ENCODE measurements at places on chromosomes 1 and 21. TPM values are rescaled to one million over a fixed set of nuclear protein-coding genes. Genes with fewer than 3 reads are reported as not detected.

GRCh38 chr1:184507165-184507564 lies 120.3 kb downstream of the C1orf21 start:
- DNase-seq = no peak
- H3K36me3 ChIP-seq = peaks cover 3% of the 10 kb centered on the region
- H3K4me3 ChIP-seq = peak overlapping the region; percentile 20
- peak overlapping the region; percentile 88 for H3K27ac ChIP-seq
- no peaks in the 10 kb centered on the region for H3K27me3 ChIP-seq
- H3K4me1 ChIP-seq = peaks cover 65% of the 10 kb centered on the region

GRCh38 chr1:6026095-6026809 lies 19.4 kb upstream of the KCNAB2 start:
- H3K36me3 ChIP-seq = no peaks in the 10 kb centered on the region
- H3K4me1 ChIP-seq = no peaks in the 10 kb centered on the region
- no peak overlapping the region for H3K27ac ChIP-seq
- peak; percentile 85 for DNase-seq

DNA sequence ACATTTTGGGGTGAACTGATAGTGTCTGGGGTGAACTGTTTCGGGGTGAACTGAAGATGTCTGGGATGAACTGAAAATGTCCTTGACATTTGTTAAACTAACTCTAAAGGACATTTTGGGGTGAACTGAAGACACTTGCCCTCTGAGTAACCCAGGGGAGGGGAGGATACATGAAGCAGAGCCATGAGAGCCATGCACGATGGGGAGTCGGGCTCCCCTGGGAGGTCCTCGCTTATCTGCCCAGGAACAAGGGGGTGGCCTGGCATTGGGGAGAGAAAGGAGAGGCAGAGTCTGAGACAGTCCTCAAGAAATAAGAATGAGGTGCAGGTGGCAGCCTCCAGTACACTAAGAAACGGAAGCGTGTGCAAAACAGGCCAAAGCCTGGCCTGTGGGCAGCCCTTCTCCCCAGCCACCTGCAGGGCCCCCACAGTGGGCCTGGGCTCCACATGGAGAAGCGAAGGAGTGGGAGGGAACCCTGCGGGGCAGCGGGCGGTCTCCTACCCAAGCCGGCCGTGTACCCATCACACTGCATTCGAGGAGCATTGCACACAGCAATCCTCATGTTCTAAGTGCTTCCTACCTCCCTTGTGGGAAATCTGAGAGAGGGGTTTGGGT lies 24.2 kb downstream of the RSPH1 start:
- no peak overlapping the region for H3K27ac ChIP-seq
- H3K27me3 ChIP-seq = peaks cover 4% of the 10 kb centered on the region
- no peaks in the 10 kb centered on the region for H3K36me3 ChIP-seq

DNA sequence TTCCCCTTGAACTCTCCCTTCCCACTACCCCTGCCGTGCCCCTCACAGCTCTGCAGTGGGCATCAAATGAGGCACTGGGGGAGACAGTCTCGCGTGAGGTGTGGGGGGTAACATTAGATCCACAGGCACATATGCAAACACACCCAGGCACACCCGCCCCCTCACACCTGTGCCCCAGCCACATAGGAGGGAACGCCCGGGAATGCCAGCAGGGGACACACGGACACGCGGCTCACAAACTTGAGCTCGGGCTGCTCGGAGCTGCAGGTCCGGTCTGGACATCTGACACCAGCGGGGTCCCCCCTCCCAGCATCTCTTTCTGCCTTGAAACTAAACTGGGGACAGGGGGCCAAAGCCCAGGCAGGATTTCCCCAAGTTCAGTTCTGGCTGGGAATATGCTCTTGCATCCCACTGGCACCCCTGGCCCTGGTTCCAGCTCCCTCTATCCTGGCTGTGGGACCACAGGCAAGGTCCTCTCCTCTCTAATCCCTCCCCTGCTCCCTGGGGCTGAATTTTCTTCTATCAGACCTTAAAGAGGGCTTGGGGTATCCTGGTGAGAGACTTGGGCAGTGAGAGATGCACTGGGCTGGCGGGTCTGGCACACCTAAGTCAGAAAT lies 30.6 kb downstream of the CDCP2 start:
- H3K27ac ChIP-seq = no peak overlapping the region
- no peak for DNase-seq
- peak overlapping the region; percentile 57 for H3K4me3 ChIP-seq
- H3K36me3 ChIP-seq = no peaks in the 10 kb centered on the region

Gene C1orf115
- 4.9 TPM for polyA plus RNA-seq

Gene TSPAN1
- 14.7 TPM for polyA plus RNA-seq

GRCh38 chr1:181936768-181937581 lies 124.5 kb downstream of the ZNF648 start:
- DNase-seq = no peak
- no peak overlapping the region for H3K27ac ChIP-seq
- H3K27me3 ChIP-seq = no peaks in the 10 kb centered on the region
- H3K36me3 ChIP-seq = no peaks in the 10 kb centered on the region

GRCh38 chr1:23910553-23911246 lies 2.5 kb downstream of the CNR2 start:
- H3K27me3 ChIP-seq = peaks cover 4% of the 10 kb centered on the region
- H3K36me3 ChIP-seq = no peaks in the 10 kb centered on the region
- no peak overlapping the region for H3K27ac ChIP-seq

- H3K27me3 ChIP-seq = no peaks in the 10 kb centered on the region
- H3K36me3 ChIP-seq = no peaks in the 10 kb centered on the region
- H3K4me1 ChIP-seq = peaks cover 8% of the 10 kb centered on the region
- no peak overlapping the region for H3K4me3 ChIP-seq
Observed at GRCh38 chr1:8551057-8551456, 233.1 kb downstream of the SLC45A1 start.

GRCh38 chr1:29811727-29812407 lies 575.5 kb downstream of the PTPRU start:
- no peak for DNase-seq
- peaks cover 4% of the 10 kb centered on the region for H3K4me1 ChIP-seq
- no peak overlapping the region for H3K27ac ChIP-seq

DNA sequence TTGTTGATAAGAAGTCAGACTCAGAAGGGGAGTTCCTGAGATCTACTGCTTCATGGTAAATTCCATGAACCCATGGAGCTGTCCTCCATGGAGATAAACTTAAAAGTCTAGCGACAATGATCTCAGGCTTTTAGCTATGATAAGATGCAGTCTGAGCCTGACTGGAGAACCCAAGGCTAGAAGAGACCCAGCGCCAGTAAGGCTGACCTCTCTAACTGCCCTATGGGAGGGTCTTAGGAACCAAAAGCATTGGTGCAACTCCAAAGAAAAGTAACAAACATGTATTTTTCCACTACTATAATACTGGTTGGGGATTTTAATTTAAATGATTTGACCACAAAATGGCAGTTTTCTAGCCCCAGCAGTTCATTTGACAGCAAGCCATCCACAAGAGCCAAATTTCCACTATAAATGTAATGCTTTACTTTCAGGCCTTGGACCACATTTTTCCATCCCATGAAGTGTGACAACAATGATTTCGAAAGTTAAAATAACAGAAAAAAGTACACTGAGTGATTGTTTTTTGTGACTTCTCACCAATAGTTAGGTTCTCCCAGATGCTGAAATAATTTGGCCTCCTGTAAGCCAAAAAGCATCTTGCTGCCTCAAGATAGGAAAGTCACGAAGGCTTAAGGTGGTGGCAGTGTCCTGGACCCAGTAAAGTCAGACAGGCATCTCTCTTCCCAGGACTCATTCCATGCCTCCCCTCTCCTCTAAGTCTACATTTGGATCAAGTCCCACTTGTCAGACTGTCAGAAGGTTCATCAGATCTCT lies 43.1 kb upstream of the EXOSC10 start:
- DNase-seq = no peak
- peaks cover 21% of the 10 kb centered on the region for H3K36me3 ChIP-seq
- peak overlapping the region; percentile 72 for H3K27ac ChIP-seq
- no peaks in the 10 kb centered on the region for H3K27me3 ChIP-seq

Gene INAVA
- 0.04 TPM for polyA plus RNA-seq

Gene LCE1A
- polyA plus RNA-seq = not detected

GRCh38 chr1:47813970-47814369 lies 183.2 kb downstream of the TRABD2B start:
- no peaks in the 10 kb centered on the region for H3K27me3 ChIP-seq
- DNase-seq = peak; percentile 32
- H3K4me1 ChIP-seq = no peaks in the 10 kb centered on the region
- H3K4me3 ChIP-seq = no peak overlapping the region
- no peaks in the 10 kb centered on the region for H3K36me3 ChIP-seq
- H3K27ac ChIP-seq = no peak overlapping the region

DNA sequence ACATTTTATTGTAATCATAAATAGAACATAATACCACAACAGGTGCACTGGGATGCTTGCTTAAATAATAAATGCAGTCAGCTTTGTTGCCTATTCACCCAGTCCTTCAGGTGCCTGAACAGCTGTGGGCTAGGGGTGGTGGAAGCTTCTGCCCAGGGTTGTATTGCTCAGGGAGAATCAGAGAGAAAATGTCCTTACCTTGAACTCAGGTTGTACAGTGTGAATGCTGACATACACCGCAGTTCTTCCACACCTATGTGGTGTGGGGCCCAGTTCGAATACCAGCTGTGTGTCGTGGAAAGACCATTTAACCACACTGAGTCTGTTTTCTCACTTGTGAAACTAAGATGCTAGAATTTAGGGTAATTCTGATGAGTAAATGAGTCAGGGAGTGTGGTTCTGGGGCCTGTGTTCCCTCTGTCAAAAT lies 115.7 kb upstream of the ATP1A1 start:
- H3K36me3 ChIP-seq = no peaks in the 10 kb centered on the region
- no peak overlapping the region for H3K27ac ChIP-seq
- H3K4me3 ChIP-seq = no peak overlapping the region
- H3K4me1 ChIP-seq = peaks cover 13% of the 10 kb centered on the region
- H3K27me3 ChIP-seq = no peaks in the 10 kb centered on the region

Gene CHIT1
- 0.10 TPM for polyA plus RNA-seq

DNA sequence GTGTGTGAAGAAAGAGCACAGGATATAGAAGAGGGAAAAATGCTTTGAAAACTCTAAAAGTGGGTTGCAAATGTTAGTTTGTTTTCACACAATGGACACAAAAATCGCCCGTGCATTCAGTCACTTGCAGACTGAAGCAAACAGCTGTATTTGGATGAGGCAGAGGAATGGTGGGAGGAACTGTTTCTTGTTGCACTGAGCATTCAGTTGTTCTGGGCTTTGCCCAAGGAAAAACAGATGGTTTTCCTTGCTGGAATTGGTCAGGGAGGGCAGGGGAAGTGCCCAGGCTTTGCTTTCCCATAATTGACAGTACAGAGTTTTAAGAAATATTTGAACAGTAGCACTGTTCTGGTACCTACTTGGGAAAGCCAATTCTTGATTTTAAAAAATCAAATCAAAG lies 19.5 kb upstream of the WARS2 start:
- no peaks in the 10 kb centered on the region for H3K27me3 ChIP-seq
- DNase-seq = no peak
- H3K4me1 ChIP-seq = no peaks in the 10 kb centered on the region
- H3K27ac ChIP-seq = peak overlapping the region; percentile 37

GRCh38 chr1:155062702-155063411 lies 683 bp upstream of the EFNA4 start:
- peaks cover 19% of the 10 kb centered on the region for H3K4me1 ChIP-seq
- DNase-seq = peak; percentile 59
- peak overlapping the region; percentile 65 for H3K27ac ChIP-seq
- no peaks in the 10 kb centered on the region for H3K27me3 ChIP-seq
- H3K36me3 ChIP-seq = no peaks in the 10 kb centered on the region

Gene LSM10
- polyA plus RNA-seq = 246 TPM

Gene SH2D2A
- 0.25 TPM for polyA plus RNA-seq

DNA sequence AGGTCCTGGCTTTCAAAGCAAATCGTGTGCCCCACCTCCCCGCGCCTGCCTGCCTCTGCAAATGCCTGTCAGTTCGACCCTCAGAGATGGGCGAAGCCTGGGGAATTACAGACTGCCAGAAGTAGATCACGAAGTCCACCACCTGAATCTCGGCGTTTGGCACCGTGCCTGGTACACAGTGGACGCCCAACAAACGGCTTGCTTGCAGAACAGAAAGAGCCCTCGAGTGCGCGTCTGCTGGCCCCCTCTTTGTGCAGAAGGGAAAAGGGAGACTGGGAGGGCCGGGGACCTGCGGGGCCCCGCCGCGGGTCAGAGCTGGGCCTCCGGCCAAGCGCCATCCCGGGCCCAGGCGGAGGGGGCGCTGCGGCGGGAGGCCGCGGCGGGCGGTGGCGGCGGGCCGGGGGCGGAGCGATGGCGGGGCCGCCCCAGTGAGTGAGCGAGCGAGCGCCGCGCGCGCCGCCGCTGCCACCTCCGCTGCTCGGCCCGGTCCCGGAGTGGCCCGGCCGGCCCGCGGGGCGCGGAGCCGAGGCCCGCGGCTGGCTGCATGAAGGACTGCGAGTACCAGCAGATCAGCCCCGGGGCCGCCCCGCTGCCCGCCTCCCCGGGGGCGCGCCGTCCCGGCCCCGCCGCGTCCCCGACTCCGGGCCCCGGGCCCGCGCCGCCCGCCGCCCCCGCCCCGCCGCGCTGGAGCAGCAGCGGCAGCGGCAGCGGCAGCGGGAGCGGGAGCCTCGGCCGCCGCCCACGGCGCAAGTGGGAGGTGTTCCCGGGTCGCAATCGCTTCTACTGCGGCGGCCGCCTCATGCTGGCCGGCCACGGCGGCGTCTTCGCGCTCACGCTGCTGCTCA lies at the start of gene ZDHHC18:
ZDHHC18 (plus strand) TSS at position 428 of the 845 bp plus-strand sequence; CDS start at position 545, 117 bp downstream.
- H3K27ac ChIP-seq = peak within 1 kb of the TSS; percentile 71
- DNase-seq = peak; percentile 85
- peaks cover 18% of the 10 kb centered on the region for H3K4me1 ChIP-seq
- peak within 1 kb of the TSS; percentile 80 for H3K4me3 ChIP-seq
- peaks cover 8% of the 10 kb centered on the region for H3K36me3 ChIP-seq

DNA sequence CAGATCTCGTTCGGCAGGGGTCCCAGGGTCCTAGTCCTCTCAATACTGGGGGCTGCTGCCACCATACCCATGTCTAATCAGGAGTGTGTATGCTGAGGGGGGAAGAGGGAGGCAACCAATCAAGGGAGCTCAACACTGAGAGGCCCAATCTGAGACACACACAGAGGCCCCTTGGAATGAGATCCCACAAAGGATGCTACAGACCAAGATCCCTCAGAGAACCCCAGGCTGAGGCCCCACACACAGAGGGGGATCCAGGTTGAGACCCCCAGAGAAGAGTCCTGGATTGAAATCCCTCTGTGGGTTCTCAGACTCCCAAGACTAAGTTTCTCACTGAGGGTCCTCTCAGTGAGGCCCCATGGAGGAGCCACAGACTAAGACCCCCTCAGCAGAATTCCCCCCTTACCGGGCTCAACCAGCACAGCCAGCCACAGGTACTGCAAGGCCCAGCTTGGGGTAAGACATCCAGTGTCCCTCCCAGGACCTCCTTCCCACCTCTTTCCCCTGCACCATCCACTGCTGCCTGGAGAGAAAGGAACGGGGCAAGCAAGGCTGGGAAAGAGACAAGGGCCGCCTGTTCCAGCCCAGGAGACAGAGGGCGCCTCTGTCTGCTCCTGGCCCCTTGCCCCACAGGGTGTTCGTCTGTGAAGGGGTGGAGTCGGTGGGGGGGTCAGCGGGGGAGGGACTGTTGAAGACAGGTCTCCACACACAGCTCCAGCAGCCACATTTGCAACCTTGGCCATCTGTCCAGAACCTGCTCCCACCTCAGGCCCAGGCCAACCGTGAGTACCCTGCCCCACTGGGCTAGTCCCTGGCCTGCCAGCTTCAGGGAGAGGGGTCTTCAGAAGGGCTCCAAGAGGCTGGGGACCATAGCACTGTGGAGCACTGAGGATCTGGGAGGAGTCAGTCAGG lies at the start of gene S100A1:
S100A1 (plus strand) TSS at position 720 of the 912 bp plus-strand sequence. CDS start 2,088 bp downstream, outside the sequence.
- DNase-seq = peak; percentile 77
- peaks cover 43% of the 10 kb centered on the region for H3K36me3 ChIP-seq
- no peaks in the 10 kb centered on the region for H3K27me3 ChIP-seq
- peak within 1 kb of the TSS; percentile 66 for H3K4me3 ChIP-seq
- H3K4me1 ChIP-seq = peaks cover 58% of the 10 kb centered on the region

Gene ATAD3C
- polyA plus RNA-seq = 0.12 TPM

- H3K36me3 ChIP-seq = no peaks in the 10 kb centered on the region
- no peak overlapping the region for H3K4me3 ChIP-seq
- DNase-seq = peak; percentile 39
- H3K4me1 ChIP-seq = no peaks in the 10 kb centered on the region
- no peak overlapping the region for H3K27ac ChIP-seq
Observed at GRCh38 chr1:6097824-6098223, 52.1 kb downstream of the KCNAB2 start.

Gene ZSWIM5
- 0.21 TPM for polyA plus RNA-seq

Gene TCEANC2
- 2.3 TPM for polyA plus RNA-seq

Data from psoas muscle (tissue), 8 donors.